ENCODE measurements at places on chromosomes 5 and 9. TPM values are rescaled to one million over a fixed set of nuclear protein-coding genes. Genes with fewer than 3 reads are reported as not detected.

DNA sequence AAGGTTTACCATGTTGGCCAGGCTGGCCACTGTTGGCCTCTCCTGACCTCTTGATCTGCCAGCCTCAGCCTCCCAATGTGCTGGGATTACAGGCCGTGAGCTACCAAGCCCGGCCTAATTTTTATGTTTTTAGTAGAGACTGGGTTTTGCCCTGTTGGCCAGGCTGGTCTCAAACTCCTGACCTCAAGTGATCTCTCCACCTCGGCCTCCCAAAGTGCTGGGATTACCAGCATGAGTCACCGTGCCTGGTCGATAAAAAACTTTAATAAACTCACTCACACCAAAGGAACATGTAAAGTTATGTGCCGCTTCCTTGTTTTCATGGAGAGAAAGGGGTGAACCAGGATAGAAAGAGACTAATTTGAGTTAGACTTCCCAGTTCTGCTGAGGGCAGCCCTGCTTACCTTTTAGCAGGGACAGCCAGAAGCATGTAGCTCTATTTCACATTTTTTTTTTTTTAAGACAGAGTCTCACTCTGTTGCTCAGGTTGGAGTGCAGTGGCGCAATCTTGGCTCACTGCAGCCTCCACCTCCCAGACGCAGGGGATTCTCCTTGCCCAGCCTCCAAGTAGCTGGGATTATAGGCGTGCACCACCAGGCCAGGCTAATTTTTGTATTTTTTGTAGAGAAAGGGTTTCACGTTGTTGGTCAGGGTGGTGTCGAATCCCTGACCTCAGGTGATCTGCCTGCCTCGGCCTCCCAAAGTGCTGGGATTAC, 11.4 kb upstream of the HAUS6 start:
- DNase-seq: no peak

GRCh38 chr5:61330341-61330844, 1.7 kb upstream of the ZSWIM6 start:
- peak; percentile 51 for DNase-seq

- DNase-seq: no peak
These were observed 88.4 kb upstream of the DNAH5 start for GRCh38 chr5:14032918-14033317.

ST8SIA4 gene
- total RNA-seq: 56.9 TPM
